MCF 10A (cell line): ENCODE measurements at places on chromosomes 6 and 20.

DNA sequence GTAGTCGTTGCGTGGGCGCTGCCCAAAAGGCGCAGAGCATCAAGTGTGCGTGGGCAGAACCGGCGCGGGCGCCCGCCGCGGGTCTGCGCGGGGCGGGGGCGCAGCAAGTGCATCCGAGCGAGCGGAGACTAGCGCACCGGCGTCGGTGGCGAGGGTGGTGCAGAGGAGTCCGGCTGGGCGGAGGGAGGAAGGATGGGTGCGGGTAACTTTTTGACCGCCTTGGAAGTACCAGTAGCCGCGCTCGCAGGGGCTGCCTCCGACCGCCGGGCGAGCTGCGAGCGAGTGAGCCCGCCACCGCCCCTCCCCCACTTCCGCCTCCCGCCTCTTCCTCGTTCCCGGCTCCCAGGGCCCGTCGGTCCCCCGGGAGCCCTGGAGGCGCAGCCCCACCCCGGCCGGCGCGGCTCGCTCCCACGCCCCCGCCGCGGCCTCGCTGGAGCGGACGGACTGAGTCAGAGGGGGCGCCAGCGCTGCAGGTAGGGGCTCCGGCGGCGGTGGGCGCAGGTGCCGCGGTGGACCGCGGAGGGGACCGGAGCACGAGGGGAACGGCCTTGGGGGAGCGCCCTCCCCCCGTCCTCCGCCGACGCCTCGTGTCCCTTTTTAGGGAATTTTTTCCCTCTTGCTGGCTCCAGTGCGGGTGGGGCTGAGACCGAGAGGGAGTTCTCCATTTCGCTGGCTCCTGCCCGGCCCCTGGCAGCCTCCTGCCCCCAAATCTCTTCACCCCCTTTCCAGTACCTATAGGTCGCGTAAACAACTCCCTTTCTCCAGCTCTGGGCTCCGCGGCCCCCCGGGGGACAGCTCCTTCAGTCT lies 1.6 kb upstream of the DBNDD2 start:
- DNase-seq, result peak; percentile 40

DNA sequence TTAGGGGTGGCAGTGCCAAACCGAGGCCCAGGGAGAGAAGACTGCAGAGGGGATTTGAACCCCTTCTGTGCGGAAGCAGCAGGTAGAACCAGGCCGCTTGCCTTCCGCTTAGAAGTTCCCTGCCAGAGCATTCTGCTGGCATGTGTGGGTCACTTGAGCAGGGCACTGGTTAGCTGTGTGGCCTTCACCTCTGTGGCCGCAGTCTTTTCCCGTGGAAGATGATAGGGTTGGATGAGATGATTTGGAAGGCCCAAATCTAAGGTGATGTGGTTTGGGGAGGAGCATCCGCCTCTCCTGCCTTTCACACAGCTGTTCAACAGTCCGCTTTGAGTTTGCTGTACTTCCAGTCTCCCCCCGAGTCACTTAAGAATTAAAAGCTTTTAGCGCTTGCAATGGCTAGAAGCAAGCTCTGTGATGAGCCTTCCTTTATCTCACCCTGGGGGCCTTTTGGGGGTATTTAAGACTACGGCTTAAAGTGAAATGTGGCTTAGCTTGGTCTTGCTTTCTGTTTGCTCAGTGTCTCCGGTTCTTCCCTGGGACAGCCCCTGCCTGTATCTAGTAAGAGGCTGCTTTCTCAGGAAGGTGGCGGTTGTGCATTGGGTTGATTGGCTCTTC lies 743 bp downstream of the CMTR1 start:
- DNase-seq, result peak; percentile 17

GRCh38 chr6:32416036-32416435 lies 9.1 kb upstream of the BTNL2 start:
- DNase-seq, result no peak

DNA sequence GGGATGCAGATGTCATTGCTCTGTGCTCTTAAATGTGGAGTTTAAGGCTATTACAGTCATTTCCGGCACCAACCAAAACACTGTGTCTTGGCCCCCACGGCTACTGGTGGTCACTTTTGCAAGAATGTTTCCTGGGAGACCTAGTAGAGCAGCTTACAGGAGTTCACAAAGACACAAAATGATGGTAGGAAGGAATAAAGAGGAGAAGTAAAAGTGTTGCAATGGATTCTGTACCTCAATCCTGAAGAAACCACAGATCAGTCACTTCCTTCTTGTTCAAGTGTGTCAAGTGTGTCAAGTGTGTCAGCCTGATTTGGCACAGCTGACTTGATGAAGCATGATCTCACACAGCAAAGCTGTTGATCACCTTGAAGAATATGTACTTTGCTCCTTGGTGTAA lies 344.0 kb downstream of the PLCB1 start:
- no peak for DNase-seq

DNA sequence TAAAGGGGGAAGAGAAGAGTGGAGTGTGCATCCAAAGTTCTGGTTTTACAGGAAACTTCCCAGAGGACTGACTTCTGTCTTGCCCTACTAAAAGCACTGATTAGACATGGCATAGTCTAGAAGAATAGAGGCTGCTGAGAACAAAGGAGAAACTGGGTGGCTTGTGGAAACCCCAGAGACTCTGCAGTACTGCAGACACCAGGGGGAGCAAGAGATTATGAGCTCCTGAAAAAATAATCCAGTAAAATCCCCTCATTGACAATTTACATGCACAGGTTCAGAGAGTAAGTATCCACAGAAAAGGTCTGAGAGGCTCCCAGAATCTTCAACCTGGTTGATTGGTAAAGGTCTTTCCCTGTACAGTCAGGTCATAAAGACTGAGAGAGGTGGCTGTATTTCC lies 48.7 kb upstream of the CLVS2 start:
- peak; percentile 47 for DNase-seq

DNA sequence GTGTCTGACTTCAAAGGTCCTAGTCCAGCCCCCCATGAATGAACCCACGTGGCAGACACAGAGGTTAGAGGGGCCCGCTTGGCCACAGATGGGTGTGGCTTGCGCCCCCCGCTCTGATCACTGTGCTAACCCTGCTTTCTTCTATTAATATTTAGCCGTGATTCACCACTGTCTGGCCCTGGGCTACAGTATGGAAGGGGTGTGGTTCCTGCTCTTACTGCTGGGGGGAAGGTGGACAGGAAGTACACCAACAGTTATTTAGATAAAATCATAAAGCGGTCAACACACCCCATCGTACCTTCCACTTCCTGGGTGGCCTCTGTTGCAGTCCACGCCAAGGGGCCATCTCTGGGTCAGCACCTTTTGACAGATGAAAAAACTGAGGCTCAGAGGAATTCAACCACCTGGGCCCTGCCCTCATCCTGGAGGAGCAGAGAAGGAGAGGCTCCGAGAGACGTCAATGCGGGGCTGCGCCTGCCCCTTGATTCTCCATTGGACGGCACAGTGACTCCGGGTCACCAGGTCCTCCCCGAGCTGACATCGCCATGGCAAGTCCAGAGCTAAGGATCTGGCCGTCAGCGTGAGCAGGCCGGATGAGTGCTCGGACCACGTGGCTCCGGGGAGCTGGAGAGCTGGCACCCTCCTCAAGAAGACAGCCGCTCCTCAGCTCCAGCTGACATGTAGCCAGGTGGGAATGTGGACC lies 206.3 kb downstream of the PREX1 start:
- no peak for DNase-seq

DNA sequence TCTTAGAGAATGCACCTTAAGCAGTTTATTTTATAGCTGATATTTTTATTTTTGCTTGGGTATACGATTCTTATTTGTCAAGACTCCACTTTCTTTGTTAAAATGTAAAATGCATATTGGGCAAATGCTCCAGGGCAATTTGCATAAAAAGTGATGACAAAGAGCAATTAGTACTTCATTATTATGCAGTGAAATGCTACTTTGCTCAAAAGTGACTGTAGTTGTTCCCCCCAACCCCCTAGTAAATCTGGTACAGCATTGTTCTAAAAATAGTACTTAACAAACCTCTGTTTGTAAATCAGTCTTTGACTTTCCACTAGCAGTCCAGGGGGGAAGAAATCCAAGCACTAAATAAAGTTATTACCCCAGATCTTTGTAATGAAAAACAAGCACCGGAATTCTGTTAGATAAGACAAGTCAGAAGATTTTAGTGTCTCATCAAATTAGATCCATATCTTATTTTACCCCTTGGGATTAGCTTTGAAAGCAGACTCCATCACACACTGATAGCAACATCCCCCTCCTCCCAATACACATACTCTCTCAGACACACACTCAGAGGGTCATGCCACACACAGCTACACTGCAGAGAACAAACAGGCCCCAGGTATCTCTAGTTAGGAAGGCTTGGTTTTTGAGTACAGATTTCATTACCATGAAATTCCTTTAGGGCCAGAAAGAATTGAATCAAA lies 32.9 kb upstream of the BACH2 start:
- DNase-seq, result no peak

- DNase-seq, result no peak
These were observed 157.9 kb downstream of the SLC24A3 start for GRCh38 chr20:19370076-19371075.

DNA sequence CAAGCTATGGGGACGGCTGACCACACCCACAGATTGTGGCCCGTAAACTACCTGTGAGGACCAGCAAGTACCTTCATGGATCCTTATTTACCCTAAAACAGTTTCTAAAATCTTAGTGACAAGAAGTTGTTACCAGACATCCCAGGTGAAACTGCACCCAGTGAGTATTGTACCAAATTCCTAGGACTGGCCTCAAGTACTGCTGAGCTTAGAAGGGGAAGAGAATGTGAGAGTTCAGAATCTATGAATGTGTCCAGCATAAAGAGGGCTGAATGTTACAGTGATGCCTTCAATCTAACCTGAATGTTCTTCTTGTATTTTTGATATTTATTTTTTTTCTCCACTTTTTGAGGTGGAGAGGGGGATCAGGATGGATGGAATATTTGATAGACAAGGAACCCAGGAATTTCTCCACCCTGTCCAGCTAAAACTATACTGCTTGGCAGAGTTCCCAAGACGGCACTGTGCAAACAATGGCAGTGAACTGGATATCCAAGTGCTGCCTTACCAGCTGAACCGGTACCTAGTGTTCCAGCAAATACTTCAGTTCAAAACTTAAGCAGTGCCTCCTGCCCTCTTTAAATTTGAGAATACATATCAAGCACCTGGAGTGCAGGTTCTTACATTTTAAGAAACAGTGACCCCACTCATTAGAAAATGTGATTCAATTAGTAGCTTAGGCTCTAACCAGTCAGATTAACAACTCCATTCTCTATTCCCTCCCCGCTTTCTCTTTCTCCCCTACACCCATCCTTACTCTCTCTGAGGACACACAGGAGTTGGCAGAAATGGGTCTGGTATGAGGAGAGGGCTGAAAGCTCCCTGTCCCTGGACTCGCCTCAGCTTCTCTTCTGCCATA lies 427.3 kb upstream of the FLRT3 start:
- peak; percentile 1 for DNase-seq

- peak; percentile 13 for DNase-seq
These were observed 153.9 kb downstream of the MMS22L start for GRCh38 chr6:97129106-97129505.

DNA sequence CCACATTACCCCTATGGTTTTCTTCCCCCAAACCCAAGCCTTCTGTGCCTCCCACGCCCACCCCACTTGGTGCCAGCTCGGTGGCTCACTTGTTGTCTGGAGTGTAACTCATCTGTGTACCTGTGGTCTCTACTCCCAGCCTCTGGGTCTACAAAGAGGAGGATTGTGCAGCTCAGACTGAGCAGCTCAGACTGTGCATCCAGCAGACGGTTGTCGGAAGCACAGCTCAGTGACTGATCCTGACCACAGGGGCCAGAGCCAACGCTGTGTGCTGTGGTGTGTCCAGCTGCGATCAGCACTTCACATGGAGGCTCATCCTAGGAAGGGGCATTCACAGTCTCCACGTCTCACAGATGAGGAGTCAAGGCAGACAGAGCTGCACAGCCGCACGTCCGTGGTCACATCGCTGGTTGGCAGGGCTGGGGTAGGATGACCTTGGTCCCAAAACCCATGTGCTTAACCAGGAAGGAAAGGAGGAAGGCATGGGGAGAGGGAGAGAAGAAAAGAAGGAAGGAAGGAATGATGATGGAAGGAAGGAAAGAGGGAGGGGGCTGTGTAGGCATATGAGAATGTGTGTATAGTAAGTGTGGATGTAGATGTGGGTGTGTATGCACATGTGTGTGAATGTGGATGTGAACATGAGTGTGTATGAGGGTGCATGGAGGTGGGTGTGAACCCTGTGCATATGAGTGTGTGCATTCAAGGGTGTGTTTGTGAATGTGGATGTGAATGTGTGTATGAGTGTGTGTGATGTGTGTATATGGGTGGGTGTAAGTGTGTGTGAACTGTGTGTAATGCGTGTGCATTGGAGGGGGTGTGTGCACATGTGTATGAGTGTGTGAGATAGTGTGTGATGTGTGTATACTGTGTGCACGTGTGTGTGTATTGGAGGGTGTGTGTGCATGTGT lies 28.2 kb upstream of the STX16 start:
- no peak for DNase-seq

DNA sequence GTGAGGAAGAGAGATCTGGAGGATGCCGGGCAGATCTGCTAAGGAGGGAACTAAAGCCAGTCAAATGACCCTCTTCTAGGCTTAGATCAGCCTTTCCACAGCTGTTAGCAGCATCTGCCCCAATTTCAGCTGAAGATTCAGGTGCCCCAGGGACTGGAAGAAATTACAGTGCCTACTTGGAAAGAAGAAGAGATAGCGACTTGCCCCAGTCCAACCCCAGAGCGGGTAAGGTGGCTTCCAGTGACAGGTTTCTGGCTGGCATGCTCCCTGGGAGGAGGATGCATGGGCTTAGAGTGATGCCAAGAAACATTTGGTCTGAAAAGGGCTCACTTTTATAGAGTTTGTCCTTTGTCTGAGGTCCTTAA lies 620 bp downstream of the TJAP1 start:
- DNase-seq, result no peak

- DNase-seq, result no peak
These were observed 1.7 kb upstream of the COL9A1 start for GRCh38 chr6:70304616-70305015.

DNA sequence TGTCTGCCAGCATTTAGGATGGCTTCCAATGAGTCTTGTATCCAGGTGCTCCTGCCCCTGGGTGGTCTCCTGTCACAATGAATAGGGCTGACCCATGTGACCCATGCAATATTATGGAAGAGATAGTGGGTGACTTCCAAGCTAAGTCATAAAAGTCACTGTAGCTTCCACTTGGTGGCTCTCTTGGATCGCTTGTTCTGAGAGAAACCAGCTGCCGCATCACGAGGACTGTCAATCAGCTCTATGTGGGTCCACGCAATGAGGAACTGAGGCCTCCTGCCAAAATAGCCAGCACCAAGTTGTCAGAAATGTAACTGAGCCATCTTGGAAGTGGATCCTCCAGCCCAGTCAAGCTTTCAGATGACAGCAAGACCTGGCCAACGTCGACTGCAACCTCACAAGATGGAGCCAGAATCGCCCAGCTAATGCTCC lies 14.9 kb upstream of the MATN4 start:
- DNase-seq, result peak; percentile 77
